ENCODE measurements at places on chromosomes 7 and 10. TPM values are rescaled to one million over a fixed set of nuclear protein-coding genes. Genes with fewer than 3 reads are reported as not detected.

HMX2 gene
- not detected for total RNA-seq

ACTR3C gene
- total RNA-seq: 0.51 TPM

ACSM6 gene
- total RNA-seq: not detected

ANKRD30A gene
- 3.0 TPM for total RNA-seq

PIK3CG gene
- total RNA-seq: 9.5 TPM

VAX1 gene
- not detected for total RNA-seq

PNPLA8 gene
- total RNA-seq: 83.6 TPM

HOXA11 gene
- total RNA-seq: 4.1 TPM

All from subcutaneous adipose tissue (tissue), 4 donors.